MCF 10A (cell line): ENCODE measurements at places on chromosomes 2 and 18. TPM values are rescaled to one million over a fixed set of nuclear protein-coding genes. Genes with fewer than 3 reads are reported as not detected.

DNA sequence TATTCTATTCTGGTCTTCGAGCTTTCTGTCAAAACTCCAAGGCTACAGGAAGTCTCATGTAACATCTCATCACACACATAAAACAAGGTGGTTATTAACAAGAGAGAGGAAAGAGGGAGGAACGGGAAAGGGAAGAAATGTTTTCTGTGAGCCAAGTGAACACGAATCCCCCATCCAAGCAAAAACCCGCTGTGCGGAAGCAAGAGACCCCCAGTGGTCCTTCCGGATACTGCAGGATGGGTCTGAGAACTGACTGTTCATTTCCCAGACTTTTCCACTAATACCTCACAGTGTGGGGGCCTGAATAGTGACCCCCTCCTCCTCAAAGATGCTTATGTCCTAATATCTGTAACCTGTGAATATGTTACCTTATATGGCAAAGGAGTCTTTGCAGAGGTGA is 19.0 kb upstream of the DIPK1C start:
- H3K27me3 ChIP-seq, result no peaks in the 10 kb centered on the region
- H3K4me3 ChIP-seq, result no peak overlapping the region
- H3K36me3 ChIP-seq, result no peaks in the 10 kb centered on the region
- H3K4me1 ChIP-seq, result peaks cover 6% of the 10 kb centered on the region
- no peak overlapping the region for H3K27ac ChIP-seq
- DNase-seq, result peak; percentile 18

DNA sequence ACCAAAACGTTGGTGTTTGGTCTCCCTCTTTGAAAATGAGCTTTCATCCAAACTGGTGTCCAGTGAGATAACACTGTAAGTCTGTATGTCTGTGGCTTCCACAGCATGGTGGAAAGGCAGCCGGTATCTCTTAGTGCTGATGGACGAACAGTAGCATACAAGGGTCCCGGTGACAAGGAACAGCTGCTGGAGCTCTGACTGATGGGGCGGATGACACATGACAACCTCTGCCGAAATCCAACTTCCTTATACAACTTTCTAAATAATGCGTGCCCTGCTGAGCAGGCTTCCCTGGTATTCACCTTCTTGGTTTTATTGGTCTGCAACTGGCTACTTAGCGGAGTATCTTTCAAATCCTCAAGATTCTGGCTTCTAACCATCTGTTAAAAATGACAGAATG is 216.2 kb downstream of the SRBD1 start:
- H3K4me1 ChIP-seq, result peaks cover 9% of the 10 kb centered on the region
- no peak overlapping the region for H3K4me3 ChIP-seq
- H3K36me3 ChIP-seq, result peaks cover 18% of the 10 kb centered on the region
- H3K27me3 ChIP-seq, result no peaks in the 10 kb centered on the region
- DNase-seq, result no peak
- no peak overlapping the region for H3K27ac ChIP-seq

- peak; percentile 94 for DNase-seq
- no peaks in the 10 kb centered on the region for H3K27me3 ChIP-seq
- H3K4me1 ChIP-seq, result peaks cover 13% of the 10 kb centered on the region
- H3K27ac ChIP-seq, result peak overlapping the region; percentile 62
- no peaks in the 10 kb centered on the region for H3K36me3 ChIP-seq
Observed at GRCh38 chr2:223027442-223027841, 24.5 kb upstream of the KCNE4 start.

DNA sequence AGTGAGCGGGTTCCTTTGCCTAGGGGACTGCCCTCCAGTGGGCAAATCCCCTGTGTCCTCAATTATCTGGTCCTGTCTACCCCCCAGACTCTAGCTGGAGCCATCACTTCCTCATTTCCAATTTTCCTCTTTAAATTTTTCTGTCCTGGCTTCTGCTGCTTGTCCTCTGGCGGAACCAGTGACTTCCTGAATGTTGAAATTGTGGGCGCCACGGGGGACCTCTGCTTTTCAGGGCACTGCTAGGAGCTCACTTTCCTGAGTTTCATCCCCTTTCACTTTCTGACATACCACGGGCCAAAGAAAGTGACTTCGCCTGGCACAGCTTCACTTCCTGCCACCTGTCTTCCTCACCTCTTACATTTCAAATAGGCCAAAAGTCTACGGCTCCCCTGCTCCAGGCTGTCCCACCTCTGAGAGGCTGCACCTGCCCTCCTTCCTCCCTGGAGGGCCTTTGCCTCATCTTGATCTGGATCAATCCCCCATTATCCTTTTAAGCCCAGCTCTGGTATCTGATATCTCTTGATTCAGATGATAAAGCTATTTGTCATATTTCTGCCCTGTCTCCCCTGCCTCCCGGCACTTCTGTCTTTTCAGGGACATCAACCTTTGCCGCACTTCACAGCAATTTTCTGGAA is 1.4 kb upstream of the MARCO start:
- H3K36me3 ChIP-seq, result no peaks in the 10 kb centered on the region
- no peak overlapping the region for H3K4me3 ChIP-seq
- H3K4me1 ChIP-seq, result peaks cover under 1% of the 10 kb centered on the region
- peaks cover 28% of the 10 kb centered on the region for H3K27me3 ChIP-seq
- no peak for DNase-seq

GRCh38 chr18:46915800-46916550 is 1.3 kb downstream of the PIAS2 start:
- H3K4me3 ChIP-seq, result peak overlapping the region; percentile 85
- peaks cover 5% of the 10 kb centered on the region for H3K36me3 ChIP-seq
- no peaks in the 10 kb centered on the region for H3K27me3 ChIP-seq
- H3K27ac ChIP-seq, result peak overlapping the region; percentile 75
- peak; percentile 4 for DNase-seq

DNA sequence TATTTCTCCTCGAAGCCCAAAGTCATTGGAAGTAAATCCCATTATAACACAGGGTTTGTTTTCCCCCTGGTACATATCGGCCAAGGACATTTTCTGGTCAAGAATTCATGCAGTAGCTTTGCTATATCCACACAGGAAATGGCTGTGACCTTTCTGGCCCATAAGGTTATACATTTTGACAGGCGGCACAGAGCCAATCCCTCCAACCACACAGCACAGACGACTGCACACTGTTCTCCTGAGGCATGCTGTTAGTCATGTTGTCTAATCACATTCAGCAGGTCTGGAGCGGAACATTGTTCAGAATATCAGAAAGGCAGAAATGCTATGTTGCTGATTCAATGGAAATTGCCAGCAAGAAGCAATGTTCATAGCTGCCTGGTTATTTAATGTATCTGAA is 742.3 kb upstream of the SLC8A1 start:
- H3K27me3 ChIP-seq, result peaks cover 50% of the 10 kb centered on the region
- H3K4me1 ChIP-seq, result no peaks in the 10 kb centered on the region
- no peak overlapping the region for H3K4me3 ChIP-seq

GRCh38 chr2:211846714-211847113 is 691.9 kb downstream of the ERBB4 start:
- H3K36me3 ChIP-seq, result no peaks in the 10 kb centered on the region
- H3K4me3 ChIP-seq, result no peak overlapping the region
- peaks cover 45% of the 10 kb centered on the region for H3K27me3 ChIP-seq
- no peak overlapping the region for H3K27ac ChIP-seq

DNA sequence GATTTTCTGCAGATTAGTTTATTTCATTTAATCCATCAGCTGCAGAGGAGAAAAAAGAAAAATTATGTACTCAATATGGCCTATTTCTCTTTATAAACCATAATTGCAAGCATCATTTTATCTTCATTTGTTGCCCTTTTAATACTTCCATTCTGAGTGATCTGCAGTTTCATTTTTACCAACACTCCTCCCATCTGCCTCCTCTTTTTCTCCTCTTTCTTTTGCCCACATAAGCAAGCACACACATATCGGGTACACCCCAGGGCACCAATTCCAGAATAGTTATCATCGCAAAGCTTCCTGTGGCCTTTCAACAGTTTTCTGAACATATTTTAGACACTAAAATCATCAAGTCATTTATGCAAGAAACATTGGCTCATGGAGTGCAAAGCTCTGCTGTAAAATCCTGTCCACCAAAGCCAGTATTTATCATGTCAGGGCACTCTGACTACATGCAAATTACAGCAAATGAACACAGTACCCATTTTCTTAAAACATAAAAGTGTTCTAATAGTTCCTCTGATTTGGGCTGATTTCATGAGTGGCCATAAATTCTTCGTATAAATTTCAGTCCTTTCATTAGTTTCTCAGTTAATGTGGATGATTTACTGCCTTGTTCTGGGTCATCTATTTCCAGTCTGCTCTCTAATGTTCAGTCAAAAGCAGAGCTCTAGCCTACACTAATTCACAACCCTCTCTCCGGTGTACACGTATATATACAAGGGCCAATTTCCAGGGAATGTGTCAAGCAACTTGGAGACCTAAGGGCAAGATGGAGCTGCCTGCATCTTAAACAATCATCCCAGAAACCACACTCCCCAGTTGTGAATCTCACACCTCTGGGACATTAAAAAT is 281.3 kb downstream of the STK39 start:
- no peaks in the 10 kb centered on the region for H3K36me3 ChIP-seq
- no peaks in the 10 kb centered on the region for H3K27me3 ChIP-seq
- no peak for DNase-seq
- no peak overlapping the region for H3K4me3 ChIP-seq
- no peak overlapping the region for H3K27ac ChIP-seq
- no peaks in the 10 kb centered on the region for H3K4me1 ChIP-seq

- H3K4me3 ChIP-seq, result no peak overlapping the region
- DNase-seq, result no peak
- H3K27me3 ChIP-seq, result peaks cover 16% of the 10 kb centered on the region
Observed at GRCh38 chr2:126900646-126901319, 2.1 kb downstream of the TEX51 start.

DNA sequence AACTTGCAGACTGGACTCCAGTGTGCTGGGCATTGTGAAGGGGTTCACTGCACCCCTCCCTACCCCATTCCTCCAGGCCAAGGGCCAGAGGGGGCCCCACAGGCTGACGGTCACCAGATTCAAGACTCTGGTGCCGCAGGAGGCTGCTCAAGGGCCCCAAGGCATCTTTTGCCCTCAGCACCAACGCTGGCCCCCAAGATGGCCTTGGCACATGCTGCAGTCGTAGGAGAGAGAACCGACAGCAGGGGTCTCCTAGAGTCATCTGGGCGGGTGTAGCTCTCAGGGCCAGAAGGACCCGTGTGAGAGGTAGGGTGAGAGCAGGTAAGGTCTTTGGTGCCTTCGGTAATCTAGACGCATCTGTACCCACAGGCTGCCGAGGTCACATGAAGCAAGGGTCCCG is 18.7 kb upstream of the ODC1 start:
- H3K27ac ChIP-seq, result no peak overlapping the region
- no peaks in the 10 kb centered on the region for H3K27me3 ChIP-seq
- DNase-seq, result no peak

DNA sequence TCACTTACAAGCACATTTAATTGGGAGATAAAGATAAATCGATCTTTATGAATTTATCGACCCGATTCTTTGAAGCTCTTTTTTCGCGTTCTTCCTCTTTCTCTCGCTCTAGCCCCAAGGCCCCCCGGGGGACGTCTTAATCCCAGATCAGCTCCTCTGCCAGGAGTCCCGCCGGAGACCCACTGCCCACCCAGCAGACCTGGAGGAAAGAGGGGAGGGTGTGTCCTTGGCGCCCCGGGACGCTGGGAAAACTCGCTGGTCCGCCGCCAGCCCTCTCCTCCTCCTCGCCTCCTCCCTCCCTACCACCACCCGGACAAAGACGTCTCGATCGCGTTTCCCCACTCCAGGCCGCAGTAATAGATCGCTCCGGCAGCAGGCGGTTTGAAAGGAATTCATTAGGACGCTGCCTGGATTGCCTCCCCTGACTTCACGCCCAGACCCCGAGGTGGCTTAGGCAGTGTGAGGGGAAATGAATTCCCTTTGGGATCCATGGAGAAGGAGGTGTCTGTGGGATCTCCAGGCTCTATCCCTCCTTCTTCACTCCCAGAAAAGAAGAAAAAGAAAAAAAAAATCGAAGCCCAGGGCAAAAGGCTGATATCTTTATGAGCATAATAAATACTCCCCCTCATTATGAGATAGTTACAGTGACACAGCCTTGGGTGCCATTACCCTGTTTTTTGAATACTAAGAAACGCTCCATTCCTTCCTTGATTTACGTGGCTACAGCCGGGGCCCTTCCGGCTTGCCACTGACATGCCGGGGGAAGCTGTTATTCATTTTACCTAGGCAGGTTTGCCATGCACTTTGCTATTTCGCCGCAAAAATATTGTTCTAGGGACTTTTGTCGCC is 1.8 kb upstream of the GBX2 start:
- peaks cover 5% of the 10 kb centered on the region for H3K4me1 ChIP-seq
- no peak overlapping the region for H3K4me3 ChIP-seq
- H3K27me3 ChIP-seq, result peaks cover 64% of the 10 kb centered on the region
- H3K27ac ChIP-seq, result no peak overlapping the region
- no peaks in the 10 kb centered on the region for H3K36me3 ChIP-seq

DNA sequence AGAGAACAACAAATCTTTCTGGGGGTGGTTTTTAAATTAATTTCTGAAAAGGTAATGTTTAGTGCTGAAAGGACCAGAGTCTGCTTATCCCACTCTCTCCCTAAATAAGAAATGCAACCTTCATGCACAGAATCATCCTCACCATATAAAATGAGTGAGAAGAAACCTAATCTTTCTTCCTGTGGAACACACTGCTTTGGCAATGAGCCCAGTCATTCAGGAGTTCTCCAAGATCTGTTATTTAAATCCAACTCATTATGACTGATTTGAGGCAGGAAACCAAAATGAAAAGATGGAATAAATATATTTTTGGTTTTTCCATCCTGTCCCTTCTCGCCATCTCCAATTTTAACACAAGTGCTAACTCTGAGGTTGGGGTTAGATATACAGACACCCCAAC is 228.3 kb downstream of the SRBD1 start:
- peaks cover 5% of the 10 kb centered on the region for H3K36me3 ChIP-seq
- H3K4me1 ChIP-seq, result peaks cover 12% of the 10 kb centered on the region
- DNase-seq, result peak; percentile 24
- no peak overlapping the region for H3K27ac ChIP-seq
- H3K27me3 ChIP-seq, result no peaks in the 10 kb centered on the region

DNA sequence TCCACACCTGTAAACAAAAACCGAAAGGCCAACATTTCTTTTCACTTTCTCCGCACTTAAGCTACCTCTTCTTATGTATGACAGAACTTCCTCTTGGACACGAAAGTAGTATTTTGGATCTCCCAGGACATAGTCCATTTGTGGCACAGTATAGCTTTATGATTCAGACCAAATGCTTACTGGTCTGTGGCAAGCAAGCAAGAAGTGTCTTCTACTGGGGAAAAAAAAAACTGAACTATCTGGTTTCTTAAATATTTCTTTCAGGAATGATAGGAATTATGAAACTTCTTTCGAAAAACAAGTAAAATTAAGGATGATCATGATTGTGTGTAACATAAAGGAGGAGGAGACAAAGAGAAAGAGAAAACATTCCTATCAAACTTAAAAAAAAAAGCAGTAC is 33.6 kb downstream of the SRBD1 start:
- H3K27ac ChIP-seq, result no peak overlapping the region
- no peak overlapping the region for H3K4me3 ChIP-seq
- DNase-seq, result no peak
- H3K36me3 ChIP-seq, result peaks cover 35% of the 10 kb centered on the region
- H3K27me3 ChIP-seq, result no peaks in the 10 kb centered on the region
- peaks cover 5% of the 10 kb centered on the region for H3K4me1 ChIP-seq

GRCh38 chr18:55672574-55673361 is 84.8 kb upstream of the TCF4 start:
- H3K27ac ChIP-seq, result no peak overlapping the region
- H3K4me1 ChIP-seq, result no peaks in the 10 kb centered on the region
- H3K27me3 ChIP-seq, result no peaks in the 10 kb centered on the region
- H3K4me3 ChIP-seq, result no peak overlapping the region
- no peaks in the 10 kb centered on the region for H3K36me3 ChIP-seq
- no peak for DNase-seq

The PROKR1 gene
- not detected in 2 replicates for total RNA-seq

The SPDYA gene
- 2.6 and 2.8 TPM in 2 replicates for total RNA-seq

The EHD3 gene
- 0.49 and 0.86 TPM in 2 replicates for total RNA-seq

The SCTR gene
- total RNA-seq, result not detected in 2 replicates

The SLC14A1 gene
- not detected in 2 replicates for total RNA-seq

The B3GNT7 gene
- total RNA-seq, result not detected in 2 replicates

The BCS1L gene
- 71.1 and 96.0 TPM in 2 replicates for total RNA-seq
